ENCODE measurements at places on chromosomes 13 and 19. TPM values are rescaled to one million over a fixed set of nuclear protein-coding genes. Genes with fewer than 3 reads are reported as not detected.
A peak's percentile ranks its signal among the peaks of the same experiment; 100 is the strongest.

GRCh38 chr19:12944104-12944674, 1.5 kb upstream of the RAD23A start:
- DNase-seq, result no peak

Gene ADM5
- total RNA-seq, result 0.26 TPM

GRCh38 chr19:1672038-1672768, 19.8 kb upstream of the TCF3 start:
- peak; percentile 23 for DNase-seq

- DNase-seq, result no peak
These were observed 401.6 kb downstream of the COG6 start for GRCh38 chr13:40056898-40057619.

DNA sequence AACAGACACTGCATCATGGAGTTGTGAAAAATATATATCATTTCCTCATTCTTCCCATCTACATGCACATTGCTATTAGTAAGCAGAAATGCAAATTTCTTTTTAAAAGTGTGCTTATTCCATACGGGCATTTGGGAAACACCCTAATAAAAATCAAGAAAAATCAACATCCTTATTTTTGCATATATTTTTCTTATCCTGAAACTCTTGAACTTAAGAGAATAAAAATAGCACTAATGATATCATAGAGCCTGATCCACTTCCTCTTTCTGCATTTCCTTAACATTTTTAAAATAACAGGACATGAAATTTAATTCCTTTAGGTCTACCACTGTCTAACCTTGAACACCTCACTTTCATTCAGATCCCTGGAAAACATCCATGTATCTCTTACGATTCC, 123.3 kb downstream of the VWA8 start:
- DNase-seq, result no peak

Gene PSG2
- not detected for total RNA-seq

DNA sequence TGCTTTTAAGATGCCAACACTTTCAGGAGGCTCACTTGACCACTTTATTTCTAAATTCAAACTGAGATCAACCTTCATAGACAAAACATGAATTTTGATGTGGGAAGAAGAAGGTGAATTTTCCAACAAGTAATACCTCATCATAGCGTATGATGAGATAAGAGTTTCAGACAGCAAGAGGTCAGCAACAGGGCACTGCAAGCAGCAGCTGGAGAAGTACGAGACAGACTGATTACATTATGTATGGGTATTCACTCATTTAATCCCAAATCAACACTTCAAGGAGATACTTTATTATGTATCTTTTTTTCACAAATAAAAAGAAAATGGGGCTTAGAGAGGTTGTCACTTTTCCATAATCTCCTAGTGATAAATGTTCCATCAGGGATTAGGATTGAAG, 389.8 kb downstream of the TBC1D4 start:
- DNase-seq, result no peak

DNA sequence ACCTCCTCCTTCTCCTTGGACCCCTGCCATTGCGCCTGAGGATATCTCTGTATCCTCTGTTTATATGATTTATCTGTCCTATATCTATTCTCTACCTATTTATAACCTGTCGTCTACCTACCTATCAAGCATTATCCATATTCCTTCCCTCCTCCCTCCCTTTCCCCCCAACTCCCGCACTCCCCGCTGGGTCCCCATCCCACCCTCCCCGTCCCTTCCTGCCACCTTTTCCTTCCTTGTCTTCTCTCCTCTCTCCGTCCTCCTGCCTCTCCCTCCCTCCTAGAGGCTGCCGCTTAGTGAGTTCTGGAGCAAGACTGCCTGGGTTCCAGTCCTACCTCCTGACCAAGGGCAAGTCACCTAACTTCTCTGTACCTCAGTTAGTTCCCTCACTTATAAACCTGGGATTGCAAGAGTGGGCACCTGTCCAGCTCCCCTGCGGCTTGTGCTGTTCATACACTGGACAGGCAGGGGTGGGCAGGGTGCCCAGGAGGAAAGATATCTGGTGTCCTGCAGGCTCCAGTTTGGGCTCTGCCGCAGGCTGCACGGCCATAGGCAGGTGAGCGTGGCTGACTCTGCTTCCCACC, 16.1 kb downstream of the TTYH1 start:
- peak; percentile 52 for DNase-seq

- no peak for DNase-seq
These were observed 9.0 kb downstream of the SIGLEC5 start for GRCh38 chr19:51621178-51621577.

Gene KLK12
- not detected for total RNA-seq

DNA sequence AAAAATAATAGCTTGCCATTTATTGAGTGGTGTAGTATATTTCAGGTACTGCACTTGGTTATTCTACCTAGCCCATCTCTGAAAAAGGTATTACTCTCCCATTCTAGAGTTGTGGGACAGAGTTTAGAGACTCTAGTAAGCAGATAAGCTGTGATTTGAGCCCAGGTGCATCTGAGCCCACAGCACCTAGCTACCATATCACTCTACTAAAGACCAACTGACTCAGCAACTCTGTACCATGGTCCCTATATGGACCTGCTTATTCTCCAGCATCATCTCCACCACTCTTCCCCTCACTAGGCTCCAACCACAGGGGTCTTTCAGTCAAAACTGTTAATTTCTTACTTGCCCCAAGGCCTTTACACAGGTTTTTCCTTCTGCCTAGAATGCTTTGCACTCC, 64.4 kb downstream of the UBL3 start:
- DNase-seq, result no peak

DNA sequence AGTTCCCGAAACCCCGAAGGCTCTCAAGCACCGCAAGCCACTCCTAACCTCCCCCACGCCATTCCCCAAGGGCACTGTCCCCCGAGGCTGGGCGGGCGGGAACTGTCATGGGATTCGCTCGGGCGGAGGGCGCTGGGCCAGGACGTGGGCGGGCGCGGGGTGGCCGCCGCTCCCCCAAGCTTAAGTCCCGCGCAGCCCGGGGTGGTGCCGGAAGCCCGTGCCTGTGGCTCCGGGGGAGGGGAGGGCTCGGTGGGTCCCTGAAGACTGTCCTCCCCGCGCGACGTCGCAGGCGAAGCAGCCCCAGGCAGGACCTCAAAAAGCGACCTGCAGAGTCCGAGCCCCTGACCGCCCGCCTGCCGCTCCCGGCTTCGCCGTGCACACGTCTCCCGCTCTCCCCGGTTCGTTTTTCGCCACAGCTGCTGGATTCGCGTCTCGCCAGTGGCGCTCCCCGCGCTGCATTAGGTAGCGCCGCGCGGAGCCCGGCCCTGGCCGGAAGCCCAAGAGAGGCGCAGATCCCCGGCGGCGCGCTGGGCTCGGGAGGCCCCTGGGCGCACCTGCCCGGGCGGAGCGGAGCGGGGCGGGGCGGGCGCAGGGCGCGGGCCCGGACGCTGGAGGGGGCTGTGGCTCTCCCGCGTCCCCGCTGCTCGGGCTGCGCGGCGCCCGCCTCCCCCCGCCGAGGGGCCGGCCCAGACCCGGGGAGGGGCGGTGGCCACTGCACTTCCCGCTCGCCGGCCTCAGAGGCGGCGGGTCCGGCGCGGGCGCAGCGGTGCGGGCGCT, at the start of gene FARP1:
FARP1 (plus strand) TSS at position 715 of the 777 bp plus-strand sequence. CDS start 70,149 bp downstream, outside the sequence.
- peak; percentile 64 for DNase-seq

DNA sequence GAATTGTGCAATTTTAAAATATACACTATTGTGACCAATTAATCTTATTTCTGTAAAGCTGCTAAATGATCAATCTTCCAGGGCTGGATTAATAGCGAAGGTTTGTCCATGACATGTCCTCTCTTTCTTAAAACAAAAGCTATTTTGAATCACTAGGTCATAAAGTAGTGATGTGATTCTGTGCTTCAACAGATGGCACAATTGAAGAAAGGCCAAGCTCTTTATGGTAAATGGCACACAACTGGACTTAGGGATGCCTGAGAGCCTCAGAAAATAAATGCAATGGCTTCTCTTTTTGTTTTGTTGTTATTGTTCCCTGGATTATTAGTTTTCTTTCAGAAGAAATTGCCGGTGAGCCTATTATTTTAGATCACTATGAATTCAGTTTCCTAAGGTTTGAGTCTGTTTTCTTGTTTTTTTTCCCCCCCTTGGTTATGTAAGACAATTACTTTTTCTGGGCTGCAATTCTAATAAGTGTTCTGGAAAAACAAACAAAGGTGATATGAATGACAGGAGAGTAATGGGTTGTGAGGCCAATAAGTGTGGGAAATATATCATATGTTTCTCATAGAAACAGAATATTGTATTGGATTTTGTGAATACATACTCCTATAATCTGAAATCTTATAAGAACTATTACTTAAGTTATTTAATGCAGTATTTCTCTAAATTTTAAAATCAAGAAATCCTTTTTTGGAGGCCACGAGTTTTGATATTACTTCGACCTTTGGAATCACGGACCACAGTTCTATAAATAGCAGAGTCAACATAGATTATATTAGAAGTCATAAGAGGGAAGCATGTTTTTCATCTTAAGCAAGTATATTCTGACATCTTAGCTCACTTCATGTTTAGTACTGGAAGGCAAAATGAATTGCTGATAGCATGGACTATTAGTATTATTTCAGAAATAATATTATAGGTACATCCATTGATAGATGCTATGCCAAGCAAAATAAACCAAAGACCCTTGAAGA, 16.8 kb downstream of the SLITRK1 start:
- DNase-seq, result no peak

GRCh38 chr19:54389553-54389952, 24.8 kb upstream of the LAIR1 start:
- DNase-seq, result no peak

Gene ZNF155
- total RNA-seq, result 9.0 TPM

DNA sequence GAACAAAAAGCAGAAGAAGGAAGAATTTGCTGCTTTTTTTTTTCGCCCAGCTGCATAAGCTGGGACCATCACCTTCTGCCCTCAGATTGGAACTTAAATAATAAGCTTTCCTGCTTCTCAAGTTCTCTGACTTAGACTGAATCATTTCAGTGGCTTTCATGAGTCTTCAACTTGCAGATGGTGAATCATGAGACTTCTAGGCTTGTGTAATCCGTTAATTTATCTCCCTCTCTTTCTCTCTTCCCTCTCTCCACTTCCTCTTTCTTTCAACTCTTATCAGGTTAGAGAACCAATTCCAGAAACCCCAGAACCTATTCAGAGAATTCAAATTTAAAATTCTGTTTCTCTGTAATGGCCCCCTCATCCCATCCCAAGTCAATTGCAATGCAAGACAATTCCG, 1153.7 kb downstream of the PCDH9 start:
- peak; percentile 36 for DNase-seq

Gene CYP2F1
- not detected for total RNA-seq

DNA sequence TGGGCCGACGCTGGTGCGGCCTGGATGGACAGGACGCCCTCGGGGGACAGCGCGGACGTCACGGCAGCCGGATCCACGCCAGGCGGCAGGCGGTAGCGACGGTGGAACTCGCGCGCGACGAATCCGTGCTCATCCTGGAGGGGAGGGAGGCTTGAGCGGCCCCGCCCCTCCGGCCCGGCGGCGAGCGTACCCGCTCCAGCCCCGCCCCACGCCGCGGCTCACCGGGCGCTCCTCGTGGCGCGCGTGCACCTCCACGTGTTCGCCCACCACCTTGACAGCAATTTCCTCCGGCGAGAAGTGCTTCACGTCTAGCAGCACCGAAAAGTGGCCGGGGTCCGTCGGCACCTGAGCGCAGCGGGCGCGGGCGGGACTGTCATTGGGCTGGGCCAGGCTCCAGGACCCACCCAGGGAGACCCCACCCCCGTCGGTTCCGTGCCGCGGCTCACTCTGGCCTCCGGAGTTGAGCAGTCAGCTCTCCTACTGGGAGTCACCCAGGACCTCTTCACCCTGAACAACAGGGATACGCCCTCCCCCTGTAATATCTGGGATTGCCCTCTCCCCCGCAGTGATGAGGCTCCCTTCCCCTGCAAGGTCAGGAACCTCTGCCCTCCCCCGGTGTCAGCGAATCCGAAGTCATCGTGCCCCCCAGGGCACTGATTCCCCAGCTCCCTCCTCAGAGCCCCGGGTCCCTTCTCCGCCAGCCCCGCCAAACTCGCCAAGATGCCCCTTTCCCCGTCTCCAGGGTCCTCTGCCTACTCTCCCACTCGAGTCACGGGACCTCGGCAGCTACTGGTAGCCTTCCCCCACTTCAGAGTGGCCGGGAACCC, 1.1 kb downstream of the HSPB6 start:
- DNase-seq, result no peak

DNA sequence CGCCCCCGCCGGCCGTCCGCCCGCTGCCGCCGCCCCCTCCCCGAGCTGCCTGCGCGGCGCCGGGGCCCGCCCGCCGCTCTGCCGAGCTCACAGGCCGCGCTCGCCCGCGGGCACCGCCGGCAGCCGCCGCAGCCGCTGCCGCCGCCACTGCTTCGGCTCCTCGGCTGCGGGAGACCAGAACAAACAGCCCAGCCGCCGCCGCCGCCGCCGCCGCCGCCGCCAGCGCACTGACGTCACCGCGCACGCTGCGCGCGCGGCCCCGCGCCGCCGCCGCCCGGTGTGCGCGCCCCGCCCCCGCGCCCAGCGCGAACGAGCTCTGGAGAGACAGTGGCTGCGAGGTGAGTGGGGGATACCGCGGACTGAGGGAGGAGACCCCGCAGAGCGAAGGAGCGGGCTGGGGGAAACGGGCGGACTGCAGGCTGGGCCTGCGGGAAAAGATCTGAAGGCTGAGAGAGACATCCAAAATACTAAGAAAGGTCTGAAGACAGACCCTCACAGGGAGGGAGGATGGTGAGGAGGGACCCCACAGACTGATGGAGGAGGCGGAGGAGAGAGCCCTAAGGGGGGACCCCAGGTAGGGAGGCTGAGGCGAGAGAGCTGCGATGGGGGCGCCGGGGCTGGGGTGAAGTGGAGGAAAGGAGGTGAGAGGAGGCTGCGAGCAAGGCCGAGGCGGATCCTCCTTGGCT, at the start of gene BRD4:
BRD4 (minus strand) TSS at position 229 of the 686 bp plus-strand sequence. CDS start 59,440 bp downstream, outside the sequence.
- DNase-seq, result peak; percentile 54

Gene MED26
- 3.3 TPM for total RNA-seq

Gene VSTM1
- not detected for total RNA-seq

Gene RFXAP
- 1.8 TPM for total RNA-seq

GRCh38 chr13:50598338-50598737, 245.2 kb downstream of the DLEU7 start:
- DNase-seq, result no peak

Gene TNNT1
- total RNA-seq, result 7.4 TPM

- DNase-seq, result peak; percentile 87
These were observed 761 bp upstream of the PPP1R13L start for GRCh38 chr19:45405435-45406225.

Gene FLT1
- total RNA-seq, result 1.3 TPM

- no peak for DNase-seq
These were observed 32.0 kb upstream of the ITM2B start for GRCh38 chr13:48201044-48201443.

GRCh38 chr19:11142528-11143171, 12.9 kb downstream of the SPC24 start:
- peak; percentile 96 for DNase-seq

Gene PLPP2
- total RNA-seq, result 26.6 TPM

Gene PSG11
- total RNA-seq, result not detected

GRCh38 chr13:30892966-30893365, 13.1 kb upstream of the MEDAG start:
- DNase-seq, result peak; percentile 45

Gene ATP4B
- total RNA-seq, result not detected

Gene POU2F2
- total RNA-seq, result 0.17 TPM

Data from fibroblast of lung (primary cell).